Lung microvascular endothelial cell (primary cell): ENCODE measurements at places on chromosomes 16 and 17. TPM values are rescaled to one million over a fixed set of nuclear protein-coding genes. Genes with fewer than 3 reads are reported as not detected.

Gene ASGR2
- total RNA-seq, result not detected in 2 replicates

Gene KRT33A
- total RNA-seq, result not detected in 2 replicates

GRCh38 chr16:49140618-49141017, 141.0 kb downstream of the CBLN1 start:
- DNase-seq, result no peak

DNA sequence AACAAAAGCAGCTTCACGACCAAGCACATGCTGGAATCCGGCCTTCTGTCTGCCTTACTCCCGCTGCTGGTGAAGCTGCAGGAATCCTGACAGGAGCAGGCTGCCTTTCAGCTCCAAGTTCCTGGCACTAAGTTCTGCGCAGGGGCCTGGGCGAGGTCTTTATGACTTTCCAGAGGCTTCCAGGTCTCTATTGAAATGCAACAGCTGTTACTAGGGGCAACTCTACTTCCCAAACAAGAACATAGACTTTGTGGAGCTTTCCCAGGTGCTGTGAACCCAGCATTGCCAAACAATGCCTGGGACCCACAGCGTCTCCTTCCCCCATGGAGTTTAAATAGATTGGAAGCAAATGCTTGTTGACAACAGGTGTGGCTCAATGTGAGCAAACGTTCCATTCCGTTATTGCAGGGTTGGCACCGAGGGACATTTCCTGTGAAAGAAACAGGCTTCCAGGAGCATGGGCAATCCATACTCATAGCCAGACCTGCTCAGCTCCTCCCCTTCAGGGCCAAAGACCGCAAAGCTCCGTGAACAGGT, 156.0 kb downstream of the CDH13 start:
- DNase-seq, result peak; percentile 3

Gene CHST6
- total RNA-seq, result 0.44 and 0.99 TPM in 2 replicates

DNA sequence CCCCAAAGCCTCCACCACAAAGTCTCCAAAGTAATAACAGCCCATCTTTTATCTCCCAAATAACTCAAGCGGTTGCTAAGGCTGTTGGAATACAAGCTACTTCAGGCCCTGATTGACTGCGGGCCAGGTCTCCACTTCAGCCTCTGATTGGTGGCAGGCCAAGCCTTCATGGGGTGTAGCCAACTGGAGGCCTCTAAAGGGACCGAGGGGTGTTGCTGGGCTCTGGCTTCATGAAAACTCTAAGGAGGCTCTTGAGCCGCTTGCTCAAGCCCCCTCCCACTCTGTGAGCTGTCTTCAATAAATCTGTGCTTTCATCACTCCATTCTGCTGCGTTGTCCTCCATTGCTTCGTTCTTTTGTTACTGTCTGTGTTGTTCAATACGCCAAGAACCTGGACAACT, 487.2 kb downstream of the XYLT1 start:
- no peak for DNase-seq

GRCh38 chr17:28530926-28531325, 21.5 kb downstream of the UNC119 start:
- no peak for DNase-seq

DNA sequence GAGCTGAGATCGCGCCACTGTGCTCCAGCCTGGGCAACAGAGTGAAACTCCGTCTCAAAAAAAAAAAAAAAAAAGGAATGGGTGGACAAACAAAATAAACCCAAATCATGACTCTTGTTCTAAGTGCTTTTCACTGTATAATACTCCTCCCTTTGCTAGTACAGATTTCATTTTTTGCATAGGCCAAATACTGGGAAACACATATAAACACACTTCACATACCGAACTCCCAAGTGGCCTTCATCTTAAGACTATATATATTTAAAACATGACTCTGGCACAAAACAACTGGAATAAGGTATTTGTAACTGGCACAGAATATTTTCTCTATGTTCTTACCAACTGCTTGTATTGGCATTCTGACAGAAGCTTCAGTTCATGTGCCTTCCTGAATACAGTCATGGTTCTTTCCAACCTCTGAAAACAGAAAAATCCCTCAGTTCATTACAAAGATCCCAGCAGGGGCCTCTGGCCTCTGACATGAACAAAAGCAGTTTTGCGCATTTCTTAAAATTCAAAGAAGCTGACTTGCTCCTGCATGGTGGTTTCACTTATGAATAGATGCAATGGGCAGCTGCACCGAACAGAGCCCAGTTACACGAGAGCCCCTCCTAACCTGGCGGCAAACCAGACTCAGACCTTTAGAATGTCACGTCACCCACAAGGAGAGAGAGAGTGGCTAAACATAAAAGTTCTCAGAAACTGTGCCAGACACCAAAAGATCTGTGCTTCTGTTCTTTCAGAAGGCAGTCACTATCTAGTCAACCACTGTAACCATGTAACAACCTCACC, 19.1 kb upstream of the COPRS start:
- DNase-seq, result peak; percentile 87

DNA sequence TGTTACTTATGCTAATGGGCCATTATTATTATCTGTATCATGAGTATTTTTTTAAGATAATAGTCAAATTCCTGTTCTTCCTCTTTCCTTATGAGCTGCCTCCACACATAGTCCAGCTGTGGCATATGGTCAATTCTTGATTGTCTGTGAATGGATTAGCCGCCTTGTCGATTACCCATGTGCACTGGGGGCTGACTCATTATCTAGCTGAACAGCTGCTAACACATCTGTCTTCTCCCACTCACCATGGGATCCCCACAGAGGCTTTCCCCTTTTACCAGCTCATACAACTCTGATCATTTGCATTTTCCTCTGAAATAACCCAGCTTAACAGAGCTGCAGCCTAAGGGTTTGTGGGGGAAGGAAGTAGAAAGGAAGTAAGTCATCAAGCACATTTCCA, 915.0 kb downstream of the CDH11 start:
- no peak for DNase-seq

DNA sequence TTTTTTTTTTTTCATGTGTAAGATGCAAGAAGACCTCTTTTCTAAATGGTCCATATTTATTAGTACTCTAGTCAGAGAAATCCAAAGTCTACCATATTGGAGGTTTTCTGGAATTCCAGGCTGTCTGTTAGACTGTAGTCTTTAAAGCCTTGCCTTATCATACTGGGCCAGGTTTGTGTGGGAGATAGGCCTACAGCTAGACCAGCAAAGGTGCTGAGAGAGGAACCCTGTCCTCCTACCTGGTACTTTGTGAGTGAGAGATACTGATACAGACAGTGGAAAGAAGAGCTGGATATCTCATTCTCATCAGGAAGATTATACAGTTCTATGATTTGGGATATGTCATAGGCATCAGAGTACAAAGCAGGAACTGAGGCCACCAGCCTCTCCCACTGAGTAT, 8.1 kb downstream of the RHOT1 start:
- DNase-seq, result no peak

- no peak for DNase-seq
These were observed 5.6 kb downstream of the DUS1L start for GRCh38 chr17:82060001-82060380.

Gene TNFSF12
- 4.4 and 4.8 TPM in 2 replicates for total RNA-seq

GRCh38 chr16:77387815-77388209, 47.0 kb downstream of the ADAMTS18 start:
- no peak for DNase-seq

DNA sequence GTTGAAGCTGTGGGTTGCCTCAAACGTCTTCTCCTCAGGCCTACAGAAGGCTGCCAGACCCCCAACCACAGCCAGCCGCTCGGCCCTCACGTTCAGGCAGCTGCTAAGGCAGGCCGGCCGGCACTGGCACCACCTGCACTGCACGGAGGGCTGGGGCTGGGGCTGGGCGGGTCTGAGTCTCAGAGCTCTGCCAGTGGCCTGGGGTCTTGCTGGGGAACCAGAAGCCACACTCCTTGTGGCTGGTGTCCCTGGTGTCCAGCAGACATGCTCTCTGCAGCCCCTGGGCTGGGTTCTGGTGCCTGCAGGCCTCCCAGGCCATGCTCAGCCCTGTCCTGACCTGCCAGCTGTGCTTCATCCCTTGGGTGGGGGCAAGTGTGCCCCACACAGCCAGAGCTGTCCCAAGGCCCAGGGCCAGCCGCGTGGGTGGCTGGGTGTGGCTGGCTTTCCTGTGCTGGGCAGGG, 42.0 kb downstream of the BAHCC1 start:
- no peak for DNase-seq

GRCh38 chr17:78716814-78717393, 65.2 kb downstream of the CYTH1 start:
- peak; percentile 47 for DNase-seq

DNA sequence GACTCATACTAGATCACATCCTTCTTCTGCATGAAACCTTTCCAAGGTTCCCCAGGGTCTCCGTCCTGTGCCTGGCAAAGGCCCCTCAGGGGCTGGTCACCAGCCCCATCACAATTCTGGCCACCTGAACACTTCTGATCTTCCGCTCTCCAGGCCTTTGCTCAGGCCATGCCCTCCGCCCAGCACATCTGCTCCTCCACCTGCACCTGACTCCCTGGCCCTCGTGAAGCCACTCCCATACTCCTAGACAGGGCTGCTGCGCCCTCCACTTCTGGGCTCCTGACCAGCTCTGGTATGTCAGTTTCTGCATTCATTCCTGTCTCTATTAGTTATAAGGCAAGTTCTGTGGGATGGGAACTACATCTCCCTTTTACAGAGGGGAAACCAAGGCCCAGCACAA, 1.9 kb upstream of the MYL11 start:
- no peak for DNase-seq

GRCh38 chr17:836151-836550, 54.0 kb downstream of the MRM3 start:
- DNase-seq, result no peak

DNA sequence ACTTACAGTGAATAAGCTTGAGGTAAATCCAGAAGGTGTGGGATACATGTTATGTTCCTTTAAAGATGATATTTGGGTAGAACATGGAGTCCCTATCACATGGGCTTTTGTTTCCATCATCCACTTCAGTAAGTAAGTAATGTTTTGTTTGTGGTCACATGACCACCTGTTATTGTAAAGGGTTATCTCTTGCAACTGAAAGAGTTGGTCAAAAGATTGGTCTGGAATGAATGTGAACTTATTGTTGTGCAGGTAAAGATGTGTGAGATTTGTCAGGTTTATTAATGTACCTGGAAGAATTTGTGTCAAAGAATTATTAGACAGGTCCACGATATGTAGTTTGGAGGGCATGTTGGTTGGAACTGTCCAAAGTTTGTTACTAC, 1.6 kb downstream of the OMG start:
- no peak for DNase-seq

DNA sequence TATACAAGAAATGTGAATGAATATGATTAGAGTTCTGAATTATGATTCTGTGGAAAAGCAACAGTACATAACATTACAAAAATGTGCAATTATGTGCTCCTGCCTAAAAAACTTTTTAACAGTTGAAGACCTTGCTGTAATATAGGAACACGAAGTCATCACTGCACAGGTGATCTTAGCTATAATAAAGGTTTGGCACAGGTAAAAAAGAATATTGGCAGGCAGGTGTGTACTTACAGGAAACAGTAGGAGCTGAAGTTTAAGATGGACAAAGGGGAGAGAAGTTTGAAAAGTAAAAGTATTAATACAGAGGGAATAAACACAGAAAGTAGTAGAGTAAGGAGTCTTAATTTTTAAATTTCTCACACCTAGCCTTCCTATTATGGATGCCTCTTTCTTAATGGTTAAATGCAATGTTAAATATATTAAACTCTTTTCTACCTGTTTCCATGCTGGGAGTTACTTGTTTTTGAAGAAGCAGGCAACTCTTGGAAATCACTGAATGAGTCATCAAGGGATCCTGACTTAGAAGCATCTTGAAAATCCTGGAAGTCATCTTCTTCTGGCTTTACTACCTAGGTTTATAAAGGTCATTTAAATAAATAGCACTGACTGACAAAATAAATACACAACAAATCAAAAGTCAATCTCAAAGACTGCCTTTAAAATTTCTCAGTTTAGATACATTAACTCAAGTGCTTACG, 40.7 kb downstream of the SYNRG start:
- DNase-seq, result no peak

GRCh38 chr17:40922239-40922638, 15.2 kb downstream of the KRT23 start:
- DNase-seq, result peak; percentile 74

Gene NPIPB9
- 0.44 and 1.4 TPM in 2 replicates for total RNA-seq

GRCh38 chr17:67830440-67830839, 5.1 kb downstream of the BPTF start:
- no peak for DNase-seq

- peak; percentile 82 for DNase-seq
These were observed 3.4 kb upstream of the HEXD start for GRCh38 chr17:82414548-82415281.

DNA sequence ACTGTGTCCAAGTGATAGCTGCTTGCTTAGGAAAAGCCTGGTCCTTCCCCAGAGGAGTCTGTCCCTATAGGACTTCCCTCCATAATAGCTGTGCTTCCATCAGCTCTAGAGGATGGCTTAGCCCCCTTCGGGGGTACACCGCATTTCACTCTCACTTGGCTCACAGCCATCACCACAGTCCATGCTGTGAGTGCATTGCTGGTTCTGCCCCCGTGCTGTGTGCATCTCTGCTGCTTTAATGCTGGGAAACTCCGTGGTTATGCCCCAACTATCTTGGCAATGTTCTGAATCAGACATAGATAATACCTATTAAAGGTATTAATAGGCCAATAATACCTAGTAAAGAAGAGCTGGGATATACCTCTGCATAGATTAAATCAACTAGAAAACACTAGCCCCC, 58.3 kb downstream of the SIAH1 start:
- no peak for DNase-seq

- DNase-seq, result no peak
These were observed 32.8 kb downstream of the VAC14 start for GRCh38 chr16:70768203-70768580.

Gene ADAM11
- under 0.01 TPM in 2 replicates for total RNA-seq

DNA sequence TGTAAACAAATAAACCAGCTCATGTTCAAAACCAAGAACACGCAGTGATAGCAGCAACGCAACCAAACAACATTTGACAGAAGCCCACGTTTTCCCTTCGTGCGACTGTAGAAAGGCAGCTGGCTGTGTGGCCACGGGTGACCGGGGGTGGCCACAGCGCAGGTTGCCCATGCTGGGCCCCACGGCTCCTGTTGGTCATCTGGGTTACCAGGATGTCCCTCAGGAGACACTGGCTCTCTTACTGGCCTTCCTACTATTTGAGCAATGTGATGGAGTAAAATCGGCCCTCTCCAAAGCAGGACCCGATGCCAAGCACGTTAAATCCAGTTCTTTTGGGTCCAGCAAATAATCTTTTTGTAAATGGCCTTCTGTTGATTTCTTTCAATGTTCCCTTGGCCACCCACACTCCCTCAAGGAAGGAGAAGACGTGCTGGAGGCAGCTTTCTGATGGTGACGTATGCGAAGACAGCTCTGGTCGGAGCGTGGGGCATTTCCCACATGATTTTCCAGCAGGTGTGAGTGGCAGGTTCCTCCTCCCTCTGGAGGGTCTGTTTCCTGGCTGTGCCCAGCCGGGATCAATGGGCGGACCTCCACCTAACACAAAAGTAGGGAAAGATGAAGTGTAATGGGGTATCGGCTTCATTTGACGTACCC, 143.1 kb upstream of the CHMP6 start:
- DNase-seq, result no peak

GRCh38 chr16:27980919-27981700, 82.4 kb downstream of the GSG1L start:
- DNase-seq, result no peak

Gene TBC1D3C
- 0.22 TPM in 1 of 2 replicates, not detected in the other for total RNA-seq

Gene VAC14
- total RNA-seq, result 14.2 and 17.9 TPM in 2 replicates

Gene PLLP
- 5.2 and 6.3 TPM in 2 replicates for total RNA-seq

- DNase-seq, result peak; percentile 94
These were observed 25.4 kb downstream of the PELP1 start for GRCh38 chr17:4678448-4679026.

Gene ADGRG3
- total RNA-seq, result 0.65 and 8.3 TPM in 2 replicates

GRCh38 chr16:23742766-23743165, 12.1 kb upstream of the CHP2 start:
- DNase-seq, result no peak
